ENCODE measurements at places on chromosomes 4 and X.
A peak's percentile ranks its signal among the peaks of the same experiment; 100 is the strongest.

- DNase-seq: peak; percentile 4
Observed at GRCh38 chr4:81919223-81919622, 447.5 kb upstream of the RASGEF1B start.

DNA sequence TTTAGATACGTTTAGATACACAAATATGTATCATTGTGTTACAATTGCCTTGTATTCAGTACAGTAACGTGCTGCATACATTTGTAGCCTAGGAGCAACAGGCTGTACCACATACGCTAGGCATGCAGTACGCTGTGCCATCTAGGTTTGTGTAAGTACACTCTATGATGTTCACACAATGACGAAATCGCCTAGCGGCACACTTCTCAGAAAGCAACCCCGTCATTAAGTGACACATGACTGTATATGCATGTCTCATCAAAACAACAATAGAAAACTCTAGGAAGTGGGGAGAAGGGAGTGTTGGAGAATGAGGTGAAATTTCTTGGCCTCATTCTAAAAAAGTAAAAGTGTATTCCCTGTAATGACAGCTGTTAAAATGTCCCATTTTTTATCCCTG is 32.7 kb downstream of the CCDC149 start:
- no peak for DNase-seq

GRCh38 chrX:21408307-21408706 is 34.1 kb downstream of the CNKSR2 start:
- DNase-seq: no peak

- DNase-seq: no peak
Observed at GRCh38 chrX:11138498-11139390, 27.6 kb downstream of the HCCS start.

GRCh38 chrX:50707955-50708699 is 105.9 kb downstream of the SHROOM4 start:
- DNase-seq: no peak

DNA sequence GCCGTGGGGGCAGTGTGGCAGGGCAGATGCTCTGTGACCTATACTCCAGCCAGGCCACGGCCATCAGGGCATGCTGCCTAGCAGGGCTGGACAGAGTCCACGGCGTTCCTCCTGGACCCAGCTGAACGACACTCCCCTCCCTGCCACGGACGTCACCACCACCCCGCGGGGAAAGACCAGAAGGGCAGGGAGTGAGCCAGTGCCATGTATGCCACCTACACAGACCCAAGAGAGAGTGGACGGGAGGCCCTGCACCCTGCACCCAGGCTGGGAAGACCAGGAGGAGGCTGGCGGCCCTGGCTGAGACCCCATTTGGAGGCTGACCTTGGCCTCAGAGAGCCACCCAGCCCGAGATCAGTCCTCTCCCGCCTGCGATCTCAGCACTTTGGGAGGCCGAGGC is 101.9 kb downstream of the FAM53A start:
- no peak for DNase-seq

- no peak for DNase-seq
Observed at GRCh38 chr4:20370274-20370673, 118.6 kb downstream of the SLIT2 start.

- peak; percentile 52 for DNase-seq
Observed at GRCh38 chr4:57148177-57148576, 38.0 kb upstream of the IGFBP7 start.

GRCh38 chr4:80071604-80072227 is 1.3 kb downstream of the ANTXR2 start:
- no peak for DNase-seq

DNA sequence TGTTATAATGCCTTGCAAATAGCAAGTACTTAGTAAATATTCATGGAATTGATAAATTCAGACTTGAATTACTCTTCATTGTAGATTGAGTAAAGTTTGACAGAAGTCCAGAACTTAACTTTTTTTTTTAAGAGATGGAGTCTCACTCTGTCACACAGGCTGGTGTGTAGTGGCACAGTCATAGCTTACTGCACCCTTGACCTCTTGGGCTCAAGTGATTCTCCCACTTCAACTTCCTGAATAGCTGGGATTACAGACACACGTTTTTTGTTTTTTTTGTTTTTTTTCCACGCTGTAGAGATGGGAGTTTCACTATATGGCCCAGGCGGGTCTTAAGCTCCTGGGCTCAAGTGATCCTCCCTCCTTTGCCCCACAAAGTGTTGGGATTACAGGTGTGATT is 32.1 kb downstream of the UBE2K start:
- DNase-seq: no peak

DNA sequence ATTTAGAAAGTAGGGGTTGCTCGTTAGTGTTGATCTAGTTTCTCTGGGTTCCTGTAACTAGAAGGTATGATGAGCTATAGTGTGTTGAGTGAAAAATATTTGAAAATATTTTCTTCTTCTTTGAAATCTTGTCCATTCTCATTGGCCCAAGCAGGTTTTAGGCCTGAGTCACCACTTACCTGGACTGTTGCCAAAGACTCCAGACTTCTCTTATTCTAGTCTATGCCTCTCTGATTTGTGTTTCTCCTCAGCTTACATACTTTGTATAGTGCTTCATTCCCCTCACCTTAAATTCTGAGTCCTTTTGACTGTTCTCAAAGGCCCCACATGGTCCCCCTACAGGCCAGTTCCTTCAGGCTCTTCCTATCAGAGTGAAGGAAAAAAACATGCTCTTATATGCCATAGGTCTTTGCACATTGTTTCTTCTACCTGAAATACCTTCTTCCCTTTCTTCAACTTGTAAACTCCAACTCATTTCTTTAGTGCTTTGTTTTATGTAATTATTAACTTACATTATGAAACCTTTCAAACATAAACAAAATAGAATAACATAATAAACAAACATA is 258.2 kb downstream of the PPP1R2C start:
- DNase-seq: peak; percentile 45

DNA sequence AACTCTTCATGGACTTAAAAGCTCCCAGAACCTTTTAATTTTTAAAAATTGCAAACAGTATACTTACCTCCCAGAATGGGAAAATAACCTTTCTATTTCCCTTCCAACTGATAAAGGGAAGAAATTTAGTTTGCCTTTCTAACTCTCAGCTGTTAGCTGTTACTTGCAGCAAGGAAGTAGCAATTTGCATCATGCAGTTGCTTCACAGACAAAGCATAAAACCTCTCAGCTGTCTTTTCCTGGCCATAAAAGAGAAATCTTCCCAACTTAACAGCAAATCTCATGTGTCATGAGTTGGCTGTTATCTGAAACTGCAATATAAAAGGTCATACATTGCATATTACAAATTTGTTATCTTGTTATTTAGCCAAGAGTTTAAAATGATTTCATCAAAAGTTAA is 18.4 kb downstream of the C4orf17 start:
- no peak for DNase-seq

GRCh38 chrX:105050921-105051320 is 169.6 kb downstream of the TEX13A start:
- no peak for DNase-seq

DNA sequence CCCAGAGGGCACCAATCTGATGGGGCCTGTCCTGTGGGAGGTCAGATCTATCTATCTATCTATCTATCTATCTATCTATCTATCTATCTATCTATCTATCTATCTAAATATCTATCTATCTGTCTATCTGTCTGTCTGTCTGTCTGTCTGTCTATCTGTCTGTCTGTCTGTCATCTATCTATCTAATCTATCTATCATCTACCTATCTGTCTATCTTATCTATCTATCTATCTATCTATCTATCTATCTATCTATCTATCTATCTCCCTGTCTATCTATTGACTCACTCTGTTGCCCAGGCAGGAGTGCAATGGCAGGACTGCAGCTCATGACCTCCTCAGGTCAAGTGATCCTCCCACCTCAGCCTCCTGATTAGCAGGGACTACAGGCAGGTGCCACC is 155.7 kb upstream of the STX18 start:
- DNase-seq: no peak

- no peak for DNase-seq
Observed at GRCh38 chr4:159188646-159189045, 85.8 kb downstream of the RAPGEF2 start.

Data from A172 (cell line).